CD14-positive monocyte (primary cell): ENCODE measurements at places on chromosomes 11 and 22. TPM values are rescaled to one million over a fixed set of nuclear protein-coding genes. Genes with fewer than 3 reads are reported as not detected.
A peak's percentile ranks its signal among the peaks of the same experiment; 100 is the strongest.

The VPREB3 gene
- polyA plus RNA-seq, result 1.0 TPM

The METTL15 gene
- polyA plus RNA-seq, result 2.6 TPM

The APOL6 gene
- polyA plus RNA-seq, result 4.5 and 9.1 TPM in 2 replicates

The C1QTNF4 gene
- polyA plus RNA-seq, result 0.84 and 1.7 TPM in 2 replicates

DNA sequence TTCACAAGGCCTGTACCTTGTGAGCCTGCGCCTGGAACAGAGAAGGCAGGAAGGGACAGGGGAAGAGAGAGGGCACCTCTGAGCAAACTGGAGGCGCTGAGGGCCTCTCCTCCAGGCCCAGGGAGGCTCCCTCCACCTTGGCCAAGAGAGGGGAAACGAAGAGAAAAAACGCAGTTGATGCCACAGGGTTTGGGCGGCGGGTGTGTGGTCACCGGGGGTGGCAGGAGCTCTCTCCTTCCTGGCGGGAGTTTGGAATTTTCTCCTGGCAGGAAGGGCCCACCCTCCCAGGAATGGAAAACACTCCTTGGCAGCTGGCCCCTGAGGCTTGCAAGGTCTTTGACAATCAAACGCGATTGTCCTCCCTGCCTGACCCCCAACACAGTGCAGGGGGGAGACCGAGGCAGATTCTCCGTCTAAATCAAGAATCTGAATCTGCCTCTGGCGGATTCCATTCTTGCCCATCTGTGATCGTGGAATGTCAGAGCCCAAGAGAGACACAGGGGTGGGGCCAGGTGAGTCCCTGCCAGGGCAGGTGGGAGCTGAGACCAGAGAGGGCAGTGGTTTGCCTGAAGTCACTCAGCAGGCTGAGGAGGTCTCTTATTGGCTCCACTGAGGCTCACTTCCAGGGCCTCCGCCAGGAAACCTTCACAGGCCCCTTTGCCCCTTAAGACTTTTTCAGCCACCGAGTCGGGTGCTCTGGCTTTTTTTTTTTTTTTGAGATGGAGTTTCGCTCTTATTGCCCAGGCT is 21.0 kb downstream of the RPL3 start:
- no peak overlapping the region for H3K4me3 ChIP-seq
- H3K4me1 ChIP-seq, result peaks cover 41% of the 10 kb centered on the region
- no peak overlapping the region for H3K27ac ChIP-seq
- no peak for DNase-seq
- H3K27me3 ChIP-seq, result no peaks in the 10 kb centered on the region

DNA sequence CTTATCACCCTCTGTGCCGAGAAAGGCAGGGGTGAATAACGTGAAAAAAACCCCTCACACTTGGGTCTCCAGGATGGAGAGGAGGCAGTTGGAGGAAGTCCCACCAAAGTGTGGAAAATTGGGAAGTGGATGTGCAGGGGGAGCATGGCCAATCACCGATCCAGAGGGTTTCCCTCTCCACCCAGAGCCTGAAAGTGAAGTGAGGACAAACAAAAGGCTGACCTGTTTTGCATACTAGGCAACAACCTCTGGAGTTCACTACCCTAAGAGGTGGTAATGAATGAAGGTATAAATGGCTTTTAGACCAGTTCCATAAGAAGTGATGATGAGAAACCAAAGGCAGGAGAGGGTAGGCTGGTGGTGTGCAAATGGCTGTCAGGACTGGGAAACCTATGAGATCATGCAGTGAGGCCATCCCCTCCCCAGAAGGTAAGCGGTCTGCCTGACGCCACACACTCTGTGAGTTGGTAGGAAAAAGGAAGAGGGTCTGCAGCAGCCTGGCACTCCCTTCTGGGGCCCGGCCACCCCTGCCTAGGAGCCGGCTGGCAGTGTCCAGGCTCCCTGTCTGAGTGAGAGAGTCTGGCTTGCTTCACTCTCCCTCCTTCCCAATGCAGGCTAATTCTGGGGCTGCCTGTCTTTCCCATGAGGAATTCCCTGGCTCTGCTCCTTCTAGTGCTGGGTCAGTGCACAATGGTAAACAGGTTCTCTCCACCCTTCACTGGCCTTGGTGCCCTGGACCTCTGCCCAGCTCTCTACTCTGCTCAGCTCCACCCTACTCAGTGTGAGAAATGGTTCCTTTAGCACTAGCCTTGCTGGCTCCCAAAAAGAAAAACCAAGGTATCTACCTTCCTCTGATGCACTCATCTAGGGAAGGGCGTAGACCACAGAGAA is 15.6 kb downstream of the TBC1D10A start:
- H3K4me3 ChIP-seq, result no peak overlapping the region
- H3K36me3 ChIP-seq, result no peaks in the 10 kb centered on the region
- H3K27ac ChIP-seq, result peak overlapping the region; percentile 90
- H3K27me3 ChIP-seq, result no peaks in the 10 kb centered on the region
- DNase-seq, result no peak
